Mucosa of descending colon (tissue), 3 donors: ENCODE measurements at places on chromosomes 5 and 9. TPM values are rescaled to one million over a fixed set of nuclear protein-coding genes. Genes with fewer than 3 reads are reported as not detected.

DNA sequence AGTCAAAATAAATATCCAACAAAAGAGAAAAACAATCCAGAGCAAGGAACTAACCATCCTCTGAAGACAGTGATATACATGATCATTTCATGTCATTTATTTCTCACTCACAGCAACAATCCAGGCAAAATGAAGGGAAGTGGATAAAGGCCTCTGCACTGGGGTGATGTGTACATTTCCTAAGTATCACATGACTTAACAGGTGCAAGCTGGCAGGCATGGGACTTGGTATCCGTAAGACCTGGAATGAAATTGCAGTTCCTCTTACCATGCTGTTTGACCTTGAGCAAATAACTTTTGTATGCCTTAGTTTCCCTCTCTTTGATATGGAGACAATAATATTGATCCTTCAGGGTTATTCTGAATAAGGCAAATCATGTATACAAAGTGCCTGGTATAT lies 77.6 kb downstream of the PRLR start:
- DNase-seq, result no peak

SCGB3A2 gene
- not detected for total RNA-seq

RNF145 gene
- total RNA-seq, result 72.6 TPM

PCDHA2 gene
- 0.32 TPM for total RNA-seq
